ENCODE measurements at places on chromosomes 4 and X. TPM values are rescaled to one million over a fixed set of nuclear protein-coding genes. Genes with fewer than 3 reads are reported as not detected.

DNA sequence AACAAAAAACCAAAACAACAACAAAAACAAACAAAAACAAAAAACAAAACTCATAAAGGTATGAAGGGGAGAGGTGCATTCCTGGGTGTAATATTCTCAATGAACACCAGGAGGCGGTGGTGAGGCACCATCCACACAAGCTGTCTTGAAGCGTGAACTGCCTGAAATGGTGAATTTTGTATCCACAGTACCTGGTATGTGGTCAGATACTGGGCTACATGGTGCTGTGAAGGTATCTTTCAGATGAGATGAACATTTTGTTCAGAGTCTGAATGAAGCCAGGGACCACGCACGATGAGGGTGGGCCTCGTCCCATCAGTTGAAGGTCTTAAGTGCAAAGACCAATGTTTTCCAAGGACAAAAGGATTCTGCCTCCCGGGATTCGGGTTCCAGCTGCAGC lies 58.5 kb downstream of the ASMT start:
- no peak overlapping the region for H3K4me3 ChIP-seq
- H3K4me1 ChIP-seq, result no peaks in the 10 kb centered on the region
- DNase-seq, result no peak
- H3K27me3 ChIP-seq, result no peaks in the 10 kb centered on the region
- H3K36me3 ChIP-seq, result no peaks in the 10 kb centered on the region

- H3K36me3 ChIP-seq, result no peaks in the 10 kb centered on the region
- no peaks in the 10 kb centered on the region for H3K27me3 ChIP-seq
- no peak overlapping the region for H3K4me3 ChIP-seq
- H3K27ac ChIP-seq, result no peak overlapping the region
- no peak for DNase-seq
Measured at GRCh38 chr4:2898001-2898400, 54.4 kb downstream of the ADD1 start.

DNA sequence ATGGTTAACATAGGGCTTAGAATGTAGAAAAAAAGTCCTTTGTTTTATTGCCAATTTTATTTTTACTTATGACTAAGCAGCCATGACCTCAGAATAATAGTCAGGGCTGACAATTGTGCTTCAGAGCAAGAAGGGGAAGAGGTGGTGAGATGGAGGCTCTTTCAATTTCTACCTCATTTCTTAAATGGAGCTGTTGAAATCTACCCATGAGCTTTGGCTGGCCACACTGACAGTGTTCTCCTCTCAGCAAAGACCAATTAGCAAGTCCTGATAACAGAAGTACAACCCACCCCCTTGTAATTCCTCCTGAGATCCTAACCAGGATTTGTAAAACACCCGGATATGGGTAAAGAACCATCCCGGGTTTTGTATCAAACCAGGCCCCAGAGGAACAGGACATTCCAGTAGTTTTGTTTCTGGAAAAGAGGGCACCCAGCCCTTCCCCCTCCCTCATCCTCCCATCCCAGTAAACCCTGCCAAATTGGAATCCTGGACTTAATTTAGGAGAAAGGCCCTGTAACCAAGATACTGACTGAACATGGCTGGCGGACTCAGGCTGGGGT lies at the start of gene HEPH:
Gene HEPH, plus strand, starts transcription at position 399 of the 563 bp plus-strand sequence. CDS start 6,324 bp downstream, outside the sequence.
- peak within 1 kb of the TSS; percentile 61 for H3K27ac ChIP-seq
- H3K4me3 ChIP-seq, result peak within 1 kb of the TSS; percentile 37
- peak; percentile 27 for DNase-seq
- no peaks in the 10 kb centered on the region for H3K4me1 ChIP-seq
- H3K27me3 ChIP-seq, result no peaks in the 10 kb centered on the region

DNA sequence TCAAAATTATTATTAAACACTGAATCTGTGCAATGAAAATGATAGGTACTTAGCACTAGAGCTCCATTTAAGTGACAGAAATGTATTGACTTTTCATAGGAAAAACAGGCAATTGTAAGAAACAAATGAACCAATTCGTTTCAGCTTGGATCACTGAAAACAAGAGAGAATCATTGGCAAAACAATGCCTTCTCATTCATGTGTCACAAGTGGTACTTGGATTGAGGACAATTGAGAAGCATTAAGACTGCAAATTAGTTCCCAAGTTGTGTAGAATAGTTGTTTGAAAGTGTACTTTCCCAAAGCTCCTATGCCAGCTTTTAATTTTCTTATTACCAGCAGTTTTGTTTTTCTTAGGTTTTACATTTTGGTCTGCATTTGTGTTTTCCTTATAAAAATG lies 20.6 kb downstream of the CNKSR2 start:
- H3K4me3 ChIP-seq, result no peak overlapping the region
- no peak for DNase-seq
- no peaks in the 10 kb centered on the region for H3K27me3 ChIP-seq
- H3K4me1 ChIP-seq, result no peaks in the 10 kb centered on the region

DNA sequence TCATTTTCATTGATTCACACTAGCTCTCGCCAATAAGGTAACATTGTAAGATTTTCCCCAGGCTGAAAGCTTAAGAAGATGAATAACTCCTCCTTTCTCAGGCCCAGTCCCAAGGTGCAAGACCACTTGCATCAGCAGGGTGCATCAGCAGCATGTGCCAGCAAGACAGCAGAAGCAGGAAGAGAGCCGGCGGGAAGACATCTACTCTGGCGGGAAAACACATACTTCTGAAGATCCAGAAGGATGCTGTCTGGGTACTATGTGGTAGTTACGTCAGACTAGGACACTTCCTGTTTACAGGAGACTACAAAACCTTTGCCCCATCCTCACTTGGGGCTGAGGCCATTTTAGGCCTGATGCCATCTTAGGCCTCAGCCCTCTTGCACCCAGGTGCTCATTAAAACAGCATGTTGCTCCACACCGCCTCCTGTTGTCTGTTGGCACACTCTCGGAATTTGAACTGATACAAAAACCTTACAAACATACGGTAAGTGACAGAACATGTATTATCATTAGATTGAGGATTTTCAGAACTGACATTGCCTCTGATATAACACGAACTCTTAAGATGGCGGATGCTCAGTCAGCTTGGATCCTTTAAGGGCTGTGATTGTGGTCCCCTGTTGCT lies 886.5 kb upstream of the EPHA5 start:
- H3K27ac ChIP-seq, result no peak overlapping the region
- H3K27me3 ChIP-seq, result no peaks in the 10 kb centered on the region
- H3K4me1 ChIP-seq, result no peaks in the 10 kb centered on the region
- H3K36me3 ChIP-seq, result no peaks in the 10 kb centered on the region
- no peak for DNase-seq

- no peaks in the 10 kb centered on the region for H3K4me1 ChIP-seq
- DNase-seq, result no peak
- H3K27me3 ChIP-seq, result peaks cover 3% of the 10 kb centered on the region
- no peak overlapping the region for H3K4me3 ChIP-seq
- no peak overlapping the region for H3K27ac ChIP-seq
- no peaks in the 10 kb centered on the region for H3K36me3 ChIP-seq
Measured at GRCh38 chrX:47877327-47877726, 40.6 kb downstream of the ZNF81 start.

DNA sequence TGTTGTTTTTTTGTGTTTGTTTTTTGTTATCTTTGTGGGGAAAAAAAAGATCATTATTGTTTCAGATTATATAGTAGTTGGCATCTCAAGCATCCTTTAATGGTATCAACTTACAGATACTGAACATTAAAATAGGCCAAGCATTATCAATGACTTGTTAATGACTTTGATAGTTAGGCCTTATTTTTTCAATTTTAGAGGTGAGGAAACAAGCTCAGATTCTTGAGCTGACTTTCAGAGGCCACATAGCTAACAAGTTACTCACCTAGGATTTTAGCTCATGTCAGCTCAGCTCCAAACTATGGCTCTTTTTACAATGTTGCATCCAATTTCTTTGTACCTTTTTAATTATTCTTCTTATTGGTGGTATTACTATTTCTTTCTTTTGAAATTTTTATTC lies 471 bp upstream of the PLAC8 start:
- no peaks in the 10 kb centered on the region for H3K27me3 ChIP-seq
- DNase-seq, result no peak
- no peaks in the 10 kb centered on the region for H3K4me1 ChIP-seq

DNA sequence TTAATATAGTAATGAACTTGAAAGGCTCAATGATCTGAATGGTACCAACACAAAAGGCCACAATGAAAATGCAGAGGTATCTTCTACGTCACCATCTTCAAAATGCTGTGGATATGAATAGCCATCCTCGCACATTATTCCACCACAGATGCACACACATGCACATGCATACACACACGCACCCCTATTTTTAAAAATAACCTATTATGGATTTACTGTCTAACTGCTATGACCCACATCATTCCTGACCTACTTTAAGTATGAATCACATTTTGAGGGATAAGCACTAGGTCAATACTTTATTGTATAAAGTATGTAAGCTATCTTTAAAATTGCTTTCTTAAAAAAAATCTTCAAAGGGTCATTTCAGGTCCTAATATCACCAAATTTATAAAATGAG lies 24.4 kb upstream of the CORIN start:
- DNase-seq, result no peak
- H3K27ac ChIP-seq, result no peak overlapping the region
- H3K4me1 ChIP-seq, result no peaks in the 10 kb centered on the region
- H3K4me3 ChIP-seq, result no peak overlapping the region
- H3K36me3 ChIP-seq, result no peaks in the 10 kb centered on the region
- H3K27me3 ChIP-seq, result no peaks in the 10 kb centered on the region

DNA sequence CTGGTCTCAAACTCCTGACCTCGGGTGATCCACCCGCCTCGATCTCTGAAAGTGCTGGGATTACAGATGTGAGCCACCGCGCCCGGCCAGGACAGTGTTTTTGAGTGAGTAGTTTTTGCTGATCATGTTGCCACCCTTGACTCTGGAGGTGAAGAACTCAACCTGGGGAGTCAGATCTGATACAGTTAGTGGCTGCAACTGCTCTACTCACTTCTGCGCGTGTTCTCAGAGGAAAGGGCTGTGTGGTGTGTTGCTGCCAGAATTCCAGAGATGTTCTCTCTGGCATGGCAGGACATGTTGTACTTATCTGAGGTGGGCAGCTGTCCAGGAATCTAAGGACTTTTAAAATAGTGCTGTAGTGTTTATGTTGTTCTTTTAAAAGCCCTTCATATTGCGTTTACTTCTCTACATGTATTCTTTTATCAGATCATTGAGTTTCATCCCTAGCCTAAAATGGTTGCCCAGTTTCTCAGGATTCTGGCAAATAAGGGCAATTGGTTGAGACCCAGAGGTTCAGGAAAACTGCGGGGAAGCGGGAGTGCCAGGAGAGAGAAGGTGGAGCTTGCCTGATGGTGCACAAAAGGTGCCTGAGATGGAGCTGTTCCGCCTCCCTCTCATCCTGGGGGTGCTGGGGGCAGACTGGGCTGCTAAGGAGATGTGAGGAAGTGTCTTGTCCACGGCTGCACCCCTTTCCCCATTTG lies 97.7 kb downstream of the ARHGAP10 start:
- H3K27me3 ChIP-seq, result no peaks in the 10 kb centered on the region
- H3K27ac ChIP-seq, result peak overlapping the region; percentile 86
- no peak overlapping the region for H3K4me3 ChIP-seq
- no peaks in the 10 kb centered on the region for H3K4me1 ChIP-seq
- peak; percentile 68 for DNase-seq

GRCh38 chr4:54274795-54275665 lies 45.9 kb downstream of the PDGFRA start:
- no peak overlapping the region for H3K27ac ChIP-seq
- H3K4me3 ChIP-seq, result no peak overlapping the region
- H3K36me3 ChIP-seq, result no peaks in the 10 kb centered on the region
- no peaks in the 10 kb centered on the region for H3K27me3 ChIP-seq

- H3K27me3 ChIP-seq, result no peaks in the 10 kb centered on the region
- no peaks in the 10 kb centered on the region for H3K36me3 ChIP-seq
- peaks cover 5% of the 10 kb centered on the region for H3K4me1 ChIP-seq
- no peak for DNase-seq
- no peak overlapping the region for H3K27ac ChIP-seq
Measured at GRCh38 chr4:147739239-147739823, 7.4 kb downstream of the ARHGAP10 start.

- H3K4me3 ChIP-seq, result no peak overlapping the region
- no peak overlapping the region for H3K27ac ChIP-seq
- H3K36me3 ChIP-seq, result no peaks in the 10 kb centered on the region
- H3K27me3 ChIP-seq, result no peaks in the 10 kb centered on the region
Measured at GRCh38 chrX:30141966-30142365, 73.4 kb upstream of the MAGEB2 start.

GRCh38 chr4:169689681-169690080 lies 68.1 kb downstream of the HPF1 start:
- H3K27ac ChIP-seq, result no peak overlapping the region
- no peaks in the 10 kb centered on the region for H3K27me3 ChIP-seq
- H3K36me3 ChIP-seq, result no peaks in the 10 kb centered on the region
- no peak for DNase-seq
- no peaks in the 10 kb centered on the region for H3K4me1 ChIP-seq

CSN1S1 gene
- not detected for total RNA-seq

HTN3 gene
- not detected for total RNA-seq

- H3K36me3 ChIP-seq, result no peaks in the 10 kb centered on the region
- DNase-seq, result no peak
- no peak overlapping the region for H3K27ac ChIP-seq
- H3K27me3 ChIP-seq, result no peaks in the 10 kb centered on the region
- H3K4me3 ChIP-seq, result no peak overlapping the region
Measured at GRCh38 chr4:150974750-150975149, 40.3 kb downstream of the LRBA start.

DNA sequence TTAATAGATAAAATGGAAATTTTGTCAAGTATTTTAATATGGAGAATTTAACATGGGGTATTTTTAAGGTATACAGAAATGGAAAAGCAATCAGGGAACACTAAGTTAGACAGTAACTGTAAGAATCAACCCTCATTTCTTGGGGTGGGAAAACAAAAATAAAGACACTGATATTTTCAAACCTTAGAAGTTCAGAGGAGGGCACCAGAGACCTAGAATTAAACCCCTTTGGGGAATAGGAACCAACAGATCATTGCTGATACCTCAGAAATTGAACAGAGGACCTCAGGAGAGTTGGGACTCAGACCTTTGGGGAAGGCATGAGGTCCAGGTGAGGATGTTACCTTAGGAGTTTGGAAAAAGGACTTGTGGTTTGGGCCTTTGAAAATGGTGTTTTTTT lies 435.6 kb downstream of the TMA16 start:
- no peaks in the 10 kb centered on the region for H3K27me3 ChIP-seq
- H3K4me3 ChIP-seq, result no peak overlapping the region
- no peak overlapping the region for H3K27ac ChIP-seq
- H3K36me3 ChIP-seq, result no peaks in the 10 kb centered on the region
- no peaks in the 10 kb centered on the region for H3K4me1 ChIP-seq

DNA sequence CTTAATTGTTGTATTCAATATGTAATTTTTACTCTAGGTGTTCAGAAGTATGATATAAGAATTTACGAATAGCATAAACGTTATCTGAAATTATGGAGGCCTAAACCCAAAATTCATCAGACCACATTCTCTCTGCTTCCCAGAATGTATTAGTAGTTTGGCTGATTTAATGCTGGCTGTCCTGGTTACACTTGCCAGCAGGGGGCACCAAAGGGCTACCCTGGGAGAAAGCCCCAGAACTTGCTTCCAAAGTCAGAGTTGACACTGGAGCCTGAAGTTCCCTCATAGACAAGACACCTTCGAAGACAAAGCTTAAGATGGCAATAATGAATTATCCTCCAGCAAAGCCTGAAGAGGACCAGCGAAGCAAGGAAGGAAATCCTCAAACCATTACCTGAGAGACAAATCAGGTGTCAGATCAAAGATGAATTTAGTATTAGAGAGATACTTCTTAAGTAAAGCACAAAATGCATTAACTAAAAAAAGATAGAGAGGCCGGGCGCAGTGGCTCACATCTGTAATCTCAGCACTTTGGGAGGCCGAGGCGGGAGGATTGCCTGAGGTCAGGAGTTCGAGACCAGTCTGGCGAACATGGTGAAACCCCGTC lies 11.3 kb upstream of the ANOS1 start:
- no peak overlapping the region for H3K27ac ChIP-seq
- H3K4me3 ChIP-seq, result no peak overlapping the region
- peak; percentile 22 for DNase-seq
- no peaks in the 10 kb centered on the region for H3K4me1 ChIP-seq

QDPR gene
- 2.3 TPM for total RNA-seq

Data from uterus (tissue), 4 donors.